CD14-positive monocyte (primary cell): ENCODE measurements at places on chromosomes 12 and 14.
A peak's percentile ranks its signal among the peaks of the same experiment; 100 is the strongest.

- peak; percentile 66 for DNase-seq
These were observed 24.9 kb downstream of the SLC6A12 start for GRCh38 chr12:188910-189621.

DNA sequence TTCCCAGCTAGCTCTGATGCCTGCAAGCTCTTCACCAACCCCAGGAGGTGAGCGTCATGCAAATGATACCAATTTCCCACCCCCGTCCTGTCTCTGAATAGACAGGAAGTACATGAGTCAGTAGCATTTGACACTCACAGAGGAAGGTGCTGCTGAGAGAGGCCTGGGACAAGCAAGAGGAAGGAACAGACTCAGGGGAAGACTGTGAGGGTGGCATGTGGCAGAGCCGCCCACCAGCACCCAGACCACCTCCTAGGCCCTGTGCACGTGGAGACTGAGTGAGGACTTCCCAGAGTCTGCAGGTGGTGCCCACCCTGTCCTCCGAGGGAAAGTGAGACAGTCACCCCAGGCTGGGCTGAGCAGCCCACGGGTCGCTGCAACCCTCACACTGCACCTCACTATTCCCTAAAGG, 199.5 kb upstream of the SFSWAP start:
- DNase-seq = peak; percentile 79

DNA sequence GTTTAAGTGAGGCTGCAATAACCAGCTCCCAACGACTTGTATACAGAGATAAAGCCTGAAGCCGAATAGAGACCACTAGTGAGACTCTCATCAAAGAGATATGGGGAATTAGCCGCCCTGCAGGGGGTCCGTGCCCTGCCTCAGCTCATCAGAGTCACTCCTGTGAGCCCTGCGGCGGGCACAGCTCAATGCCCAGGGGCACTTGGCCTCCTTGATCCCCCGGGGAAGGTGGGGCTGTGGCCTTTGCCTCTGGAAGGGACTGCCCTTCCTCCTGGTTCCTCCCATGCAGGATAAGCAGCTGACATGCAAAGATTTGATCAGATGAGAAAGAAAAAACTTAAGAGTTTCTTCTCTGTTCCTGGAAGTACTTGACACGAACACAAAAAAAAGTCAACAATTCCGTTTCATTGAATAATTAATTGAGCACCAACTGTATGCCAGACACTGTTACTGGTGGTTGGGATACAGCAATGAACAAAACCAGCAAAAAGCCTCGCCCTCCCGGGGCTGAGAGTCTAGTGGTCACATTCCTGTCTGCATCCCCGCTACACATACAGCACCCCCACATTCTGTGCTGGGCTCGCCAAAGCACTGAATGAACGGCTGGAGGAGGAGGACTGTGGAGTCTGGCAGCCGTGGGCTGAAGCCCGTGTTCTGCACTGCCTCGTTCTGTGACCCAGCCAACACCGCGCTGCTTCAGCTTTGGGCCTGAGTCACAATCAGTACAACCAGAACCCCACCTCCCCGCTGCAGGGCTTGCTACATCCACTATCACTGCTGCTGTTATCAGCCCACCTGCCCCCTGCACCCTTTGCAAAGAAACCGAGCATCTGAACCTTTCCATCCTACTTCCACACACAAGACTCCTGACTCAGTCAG, 10.3 kb downstream of the TTC7B start:
- no peak for DNase-seq

- DNase-seq = no peak
These were observed 1750.7 kb upstream of the FLRT2 start for GRCh38 chr14:83779266-83779665.

GRCh38 chr14:53330441-53330840, 177.3 kb upstream of the DDHD1 start:
- DNase-seq = no peak

- no peak for DNase-seq
These were observed 8.0 kb upstream of the ZDHHC17 start for GRCh38 chr12:76755829-76756379.

DNA sequence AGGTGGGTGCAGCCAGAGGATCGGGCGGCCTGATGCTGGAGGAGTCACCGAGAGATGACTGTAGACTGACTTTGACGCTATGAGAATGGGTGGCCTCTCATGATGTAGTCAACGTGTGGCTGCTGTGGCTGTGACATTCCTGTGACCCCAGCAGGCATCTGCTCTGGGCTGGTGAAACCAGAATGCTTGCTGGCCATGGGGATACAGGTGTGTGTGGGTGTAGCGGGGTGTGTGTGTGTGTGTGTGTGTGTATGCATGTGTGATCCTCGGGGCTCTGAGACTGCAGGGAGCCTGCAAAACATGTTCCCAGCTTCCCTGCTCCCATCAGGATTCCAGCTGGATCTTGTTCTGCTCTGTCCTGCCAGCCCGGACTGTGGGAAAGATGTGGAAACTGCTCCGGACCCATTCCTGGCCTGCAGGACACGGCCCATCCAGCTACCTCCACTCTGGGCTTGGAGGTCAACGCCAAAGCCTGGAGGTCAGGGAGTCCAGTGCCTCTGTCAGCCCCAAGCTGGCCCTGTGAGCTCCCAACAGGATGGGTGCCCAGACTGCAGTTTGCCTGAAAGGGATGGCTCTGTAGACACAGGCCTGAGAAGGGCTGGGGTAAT, 18.8 kb upstream of the HHIPL1 start:
- DNase-seq = no peak
